K562 (cell line): ENCODE measurements at places on chromosomes 5 and 9. TPM values are rescaled to one million over a fixed set of nuclear protein-coding genes. Genes with fewer than 3 reads are reported as not detected.
A peak's percentile ranks its signal among the peaks of the same experiment; 100 is the strongest.

DNA sequence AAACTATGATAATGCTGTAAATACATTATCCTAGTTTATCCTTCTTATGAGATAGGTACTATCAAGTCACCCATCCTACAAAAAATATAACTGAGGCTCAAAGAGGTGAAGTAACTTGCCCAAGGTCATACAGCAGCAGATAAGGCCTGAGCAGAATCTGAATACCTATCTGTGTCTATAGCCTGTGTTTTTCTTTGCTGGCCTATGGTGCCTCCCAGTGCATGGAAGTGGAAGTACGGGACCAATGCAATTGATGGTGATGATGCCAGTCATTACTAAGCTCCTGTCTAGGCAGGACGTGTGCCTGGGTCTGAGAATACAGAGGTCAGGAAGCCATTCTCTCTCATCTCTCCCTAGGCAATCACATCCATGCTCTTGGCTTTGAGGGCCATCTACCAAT is 67.8 kb downstream of the FAT2 start:
- DNase-seq: peak; percentile 57

- no peak for DNase-seq
These were observed 25.7 kb upstream of the NOTCH1 start for GRCh38 chr9:136571531-136571930.

DNA sequence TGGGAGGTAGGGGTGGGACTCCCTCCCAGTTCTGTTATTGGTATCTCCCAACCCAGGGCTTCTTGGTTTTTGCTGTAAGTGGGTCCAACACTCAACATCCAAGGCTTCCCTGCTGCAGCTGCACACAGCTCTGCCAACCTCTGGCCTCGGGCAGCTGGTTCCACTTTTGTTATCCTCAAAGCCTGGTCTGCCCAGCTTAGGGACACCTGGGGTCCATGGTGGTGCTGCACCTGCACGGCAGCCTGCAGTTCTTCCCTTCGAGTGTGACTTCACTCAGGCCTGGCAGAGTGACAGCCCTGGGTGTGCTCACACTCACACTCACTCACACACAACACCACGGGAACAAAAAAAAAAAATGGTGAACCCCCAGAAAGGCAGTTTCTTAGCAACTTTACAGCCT is 15.3 kb upstream of the SAP30L start:
- no peak for DNase-seq

Gene HTR1A
- not detected in 2 replicates for total RNA-seq
